ENCODE measurements at places on chromosomes 6 and 20. TPM values are rescaled to one million over a fixed set of nuclear protein-coding genes. Genes with fewer than 3 reads are reported as not detected.

GPLD1 gene
- 0.77 TPM for total RNA-seq

FKBP1C gene
- 1.8 TPM for total RNA-seq

COX7A2 gene
- total RNA-seq: 341 TPM

PCNA gene
- 397 TPM for total RNA-seq
